ENCODE measurements at places on chromosomes 1 and 21.

- H3K36me3 ChIP-seq = no peaks in the 10 kb centered on the region
- H3K27ac ChIP-seq = no peak overlapping the region
- no peak for DNase-seq
- H3K27me3 ChIP-seq = no peaks in the 10 kb centered on the region
- no peaks in the 10 kb centered on the region for H3K4me1 ChIP-seq
- no peak overlapping the region for H3K4me3 ChIP-seq
These were observed 2.7 kb upstream of the SAMSN1 start for GRCh38 chr21:14548779-14549178.

DNA sequence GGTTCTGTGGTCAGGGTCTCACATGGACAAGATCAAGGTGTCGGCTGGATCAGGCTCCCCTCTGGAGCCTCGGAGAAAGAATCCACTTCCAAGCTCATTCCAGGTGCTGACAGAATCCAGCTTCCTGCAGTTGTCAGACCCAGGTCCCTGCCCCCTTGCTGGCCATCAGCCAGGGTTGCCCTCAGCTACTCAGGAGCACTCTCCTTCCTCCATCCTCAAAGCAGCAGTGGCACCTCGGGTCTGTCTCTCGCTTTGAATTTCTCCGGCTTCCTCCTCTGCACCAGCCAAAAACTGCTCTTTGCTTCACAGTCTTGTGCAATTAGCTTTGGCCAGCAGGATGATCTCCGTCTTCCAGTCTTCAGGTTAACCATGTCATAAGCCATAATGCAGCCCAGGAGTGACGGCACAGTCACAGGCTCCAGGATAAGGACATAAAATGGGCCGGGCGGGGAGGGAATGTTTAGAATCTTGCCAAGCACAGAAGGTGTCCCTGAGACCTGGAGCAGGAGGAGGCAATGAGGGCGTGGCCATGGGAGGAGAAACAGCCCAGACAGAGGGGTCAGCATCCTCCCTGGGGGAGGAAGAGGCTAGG lies 79.4 kb upstream of the SLC25A33 start:
- no peaks in the 10 kb centered on the region for H3K27me3 ChIP-seq
- no peak overlapping the region for H3K4me3 ChIP-seq
- no peak overlapping the region for H3K27ac ChIP-seq
- no peaks in the 10 kb centered on the region for H3K4me1 ChIP-seq
- H3K36me3 ChIP-seq = no peaks in the 10 kb centered on the region
- no peak for DNase-seq

GRCh38 chr1:53324321-53324720 lies 3.5 kb downstream of the LRP8 start:
- no peak for DNase-seq
- H3K4me3 ChIP-seq = no peak overlapping the region
- H3K27me3 ChIP-seq = no peaks in the 10 kb centered on the region
- H3K4me1 ChIP-seq = peaks cover 13% of the 10 kb centered on the region
- H3K36me3 ChIP-seq = no peaks in the 10 kb centered on the region

DNA sequence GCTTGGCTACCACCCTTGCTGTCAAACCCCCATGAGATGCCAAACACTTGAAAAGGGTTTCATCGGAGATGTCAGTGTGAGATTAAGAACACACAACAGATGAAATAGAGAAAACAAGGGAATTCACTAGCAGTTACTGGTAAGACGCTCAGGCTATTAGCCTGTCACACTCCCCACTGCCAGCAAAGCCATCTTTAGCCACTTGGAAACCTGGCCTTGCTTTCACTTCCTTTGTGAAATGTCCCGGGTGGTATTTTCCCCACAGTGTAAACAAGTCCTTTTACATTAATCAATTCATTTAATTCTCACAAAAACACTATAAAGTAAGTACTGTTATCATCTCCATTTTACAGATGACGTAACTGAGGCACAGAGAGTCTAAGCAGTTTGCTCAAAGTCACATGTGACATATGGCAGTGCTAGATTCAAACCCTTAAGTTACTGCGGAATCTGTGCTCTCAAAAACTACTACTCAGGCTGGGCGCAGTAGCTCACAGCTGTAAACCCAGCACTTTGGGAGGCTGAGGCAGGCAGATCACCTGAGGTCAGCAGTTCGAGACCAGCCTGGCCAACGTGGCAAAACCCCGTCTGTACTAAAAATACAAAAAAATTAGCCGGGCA lies 32.7 kb upstream of the KHDRBS1 start:
- no peak overlapping the region for H3K4me3 ChIP-seq
- H3K27me3 ChIP-seq = no peaks in the 10 kb centered on the region
- DNase-seq = no peak
- no peaks in the 10 kb centered on the region for H3K36me3 ChIP-seq
- no peak overlapping the region for H3K27ac ChIP-seq

DNA sequence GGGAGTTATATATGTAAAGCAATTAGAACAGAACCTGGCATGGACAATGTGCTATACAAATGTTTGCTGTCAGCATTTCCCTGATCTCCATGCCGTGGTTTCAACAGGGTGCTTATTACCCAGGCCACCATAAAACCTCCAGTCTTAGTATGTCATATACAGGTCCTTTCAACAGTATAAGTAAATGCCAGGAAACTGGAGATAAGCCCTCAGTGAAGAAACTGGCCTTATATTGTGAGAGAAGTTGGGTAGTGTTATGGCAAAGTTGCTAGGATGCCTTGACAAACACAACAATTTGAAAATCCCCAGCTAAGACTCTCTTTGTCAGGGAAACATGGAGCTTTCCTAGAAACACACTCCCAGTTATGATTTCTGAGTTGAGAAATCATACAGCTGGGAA lies 850.2 kb upstream of the ADAMTS5 start:
- no peak for DNase-seq
- H3K4me1 ChIP-seq = no peaks in the 10 kb centered on the region
- no peak overlapping the region for H3K27ac ChIP-seq
- H3K36me3 ChIP-seq = no peaks in the 10 kb centered on the region
- H3K4me3 ChIP-seq = no peak overlapping the region

- H3K27ac ChIP-seq = no peak overlapping the region
- no peak for DNase-seq
- no peaks in the 10 kb centered on the region for H3K36me3 ChIP-seq
- no peaks in the 10 kb centered on the region for H3K27me3 ChIP-seq
These were observed 145.2 kb upstream of the ERG start for GRCh38 chr21:38643404-38644023.

- H3K4me3 ChIP-seq = no peak overlapping the region
- DNase-seq = no peak
- peaks cover 33% of the 10 kb centered on the region for H3K4me1 ChIP-seq
- H3K36me3 ChIP-seq = no peaks in the 10 kb centered on the region
- no peak overlapping the region for H3K27ac ChIP-seq
These were observed 63.9 kb upstream of the C1orf105 start for GRCh38 chr1:172356620-172357019.

DNA sequence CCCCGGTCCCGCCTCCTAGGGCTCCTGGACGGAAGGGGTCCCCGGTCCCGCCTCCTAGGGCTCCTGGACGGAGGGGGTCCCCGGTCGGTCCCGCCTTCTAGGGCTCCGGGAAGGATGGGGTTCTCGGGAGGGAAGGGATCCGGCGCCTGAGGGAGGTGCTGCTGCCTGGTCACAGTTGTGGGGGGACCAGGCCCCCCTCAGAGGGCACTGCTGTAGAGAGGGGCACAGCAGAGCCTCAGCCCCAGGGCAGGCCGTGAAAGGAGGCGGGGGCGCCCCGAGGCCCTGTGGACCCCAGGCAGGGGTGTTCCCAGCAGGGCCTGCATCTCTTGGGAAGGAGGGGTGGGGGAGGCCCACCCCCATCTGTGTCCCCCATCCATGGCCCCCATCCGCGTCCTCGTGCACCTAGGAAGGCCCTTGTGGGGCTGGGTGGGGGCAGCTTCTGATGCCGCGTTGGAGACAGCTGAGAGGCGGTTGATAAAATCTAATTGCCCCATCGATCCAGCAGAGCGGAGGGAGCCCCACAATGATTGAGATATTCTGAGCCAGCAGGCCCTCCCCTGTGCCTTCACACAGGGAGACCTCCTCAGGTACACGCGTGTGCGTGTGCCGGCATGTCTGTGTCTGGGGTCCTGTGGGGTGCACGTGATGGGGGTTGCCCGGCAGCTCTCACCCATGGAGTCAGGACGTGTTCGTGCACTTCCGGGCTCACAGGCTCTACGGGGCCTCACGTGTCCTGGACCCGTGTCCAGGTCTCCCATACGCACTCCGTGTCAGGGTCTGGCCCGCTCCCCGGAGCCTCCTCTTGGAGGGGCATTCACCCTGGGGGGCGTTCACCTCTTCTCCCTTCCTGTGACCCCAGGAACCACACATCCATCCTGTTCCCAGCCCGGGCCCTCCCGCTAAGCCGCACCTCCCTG lies 12.9 kb downstream of the SAMD11 start:
- no peak for DNase-seq
- no peaks in the 10 kb centered on the region for H3K36me3 ChIP-seq
- H3K4me1 ChIP-seq = no peaks in the 10 kb centered on the region
- H3K27me3 ChIP-seq = peaks cover 81% of the 10 kb centered on the region

DNA sequence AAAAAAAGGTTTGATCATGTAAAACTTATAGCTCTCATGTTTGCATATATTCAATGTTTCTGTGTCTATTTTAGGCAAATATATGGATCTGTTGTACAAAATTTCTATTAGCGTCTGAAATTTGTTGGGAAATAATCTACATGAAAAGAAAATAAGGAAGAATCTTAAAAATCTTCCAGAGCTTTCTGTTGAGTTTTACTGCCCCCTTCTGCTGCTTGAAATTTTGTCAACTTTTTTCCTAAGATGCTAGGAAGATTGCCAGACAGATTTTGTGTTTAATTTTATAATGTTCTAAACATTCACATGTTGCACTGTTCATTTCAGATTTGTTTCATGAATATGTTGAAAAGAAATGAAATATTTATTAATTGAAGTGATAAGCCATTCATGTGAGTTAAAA lies 2.5 kb upstream of the PTGS2 start:
- DNase-seq = no peak
- H3K36me3 ChIP-seq = no peaks in the 10 kb centered on the region
- H3K4me1 ChIP-seq = no peaks in the 10 kb centered on the region
- H3K27ac ChIP-seq = no peak overlapping the region
- no peak overlapping the region for H3K4me3 ChIP-seq

GRCh38 chr1:4132352-4133296 lies 232.6 kb upstream of the C1orf174 start:
- H3K4me1 ChIP-seq = no peaks in the 10 kb centered on the region
- H3K36me3 ChIP-seq = no peaks in the 10 kb centered on the region
- H3K4me3 ChIP-seq = no peak overlapping the region
- H3K27ac ChIP-seq = no peak overlapping the region
- no peak for DNase-seq

DNA sequence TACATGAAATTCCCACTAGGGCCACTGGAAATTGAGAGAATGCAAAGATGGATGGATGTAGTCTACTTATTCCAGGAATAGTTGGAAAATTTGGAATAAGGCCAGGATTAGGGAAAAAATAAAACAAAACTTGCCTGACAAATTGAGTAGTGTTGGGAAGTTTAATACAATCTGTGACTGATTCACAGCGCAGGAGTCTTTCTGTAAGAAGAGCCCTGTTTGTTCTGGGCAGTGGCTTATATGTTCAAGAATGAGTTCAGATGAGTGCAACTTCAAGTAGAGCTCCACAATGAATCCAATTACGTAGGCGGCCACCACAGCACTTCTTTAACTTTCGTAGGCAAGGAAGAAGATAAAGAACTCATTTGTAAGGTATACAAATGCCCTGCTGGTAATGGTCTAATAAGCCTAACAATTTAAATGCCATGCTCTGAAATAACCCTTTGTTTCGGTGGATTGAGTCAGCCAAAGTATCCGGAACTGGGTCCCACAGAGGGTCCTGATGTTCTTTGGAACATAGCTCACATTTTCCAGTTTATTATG lies 47.1 kb upstream of the KCNE1 start:
- no peaks in the 10 kb centered on the region for H3K27me3 ChIP-seq
- H3K4me1 ChIP-seq = peaks cover 42% of the 10 kb centered on the region
- H3K27ac ChIP-seq = peak overlapping the region; percentile 79
- DNase-seq = no peak
- H3K36me3 ChIP-seq = no peaks in the 10 kb centered on the region

DNA sequence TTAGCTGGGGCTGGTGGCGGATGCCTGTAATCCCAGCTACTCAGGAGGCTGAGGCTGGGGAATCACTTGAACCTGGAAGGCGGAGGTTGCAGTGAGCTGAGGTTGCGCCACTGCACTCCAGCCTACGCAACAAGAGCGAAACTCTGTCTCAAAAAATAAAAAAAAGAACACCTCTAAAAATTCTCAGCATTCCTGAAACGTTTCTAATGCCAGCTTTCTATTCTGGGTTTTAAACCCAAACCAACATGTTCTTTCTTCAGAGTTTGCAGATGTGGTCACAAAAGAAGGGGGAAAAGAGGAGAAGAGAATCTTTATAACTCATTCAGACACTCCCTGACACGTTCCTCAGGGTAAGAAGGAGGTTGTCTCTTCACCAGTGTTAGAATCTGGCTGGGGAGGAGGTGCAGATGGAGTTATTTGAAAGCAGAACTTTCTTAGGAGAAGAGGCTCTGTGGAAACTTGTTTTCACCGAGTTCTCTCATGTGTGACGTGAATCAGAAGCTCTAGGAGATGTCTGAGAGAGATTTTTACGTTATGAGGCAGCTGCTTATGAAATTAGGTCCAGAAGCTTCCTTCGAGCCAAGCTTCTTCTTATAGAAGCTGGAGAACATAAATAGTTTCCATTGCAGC lies 17.8 kb upstream of the CNR2 start:
- H3K4me3 ChIP-seq = no peak overlapping the region
- no peaks in the 10 kb centered on the region for H3K27me3 ChIP-seq
- peak overlapping the region; percentile 40 for H3K27ac ChIP-seq
- no peaks in the 10 kb centered on the region for H3K36me3 ChIP-seq
- H3K4me1 ChIP-seq = no peaks in the 10 kb centered on the region
- no peak for DNase-seq

Data from tibial nerve (tissue), 4 donors.